Breast epithelium (tissue), 4 donors: ENCODE measurements at places on chromosomes 5 and 9.

GRCh38 chr5:18097817-18098216 lies 463.6 kb downstream of the TAF11L14 start:
- no peak for DNase-seq

DNA sequence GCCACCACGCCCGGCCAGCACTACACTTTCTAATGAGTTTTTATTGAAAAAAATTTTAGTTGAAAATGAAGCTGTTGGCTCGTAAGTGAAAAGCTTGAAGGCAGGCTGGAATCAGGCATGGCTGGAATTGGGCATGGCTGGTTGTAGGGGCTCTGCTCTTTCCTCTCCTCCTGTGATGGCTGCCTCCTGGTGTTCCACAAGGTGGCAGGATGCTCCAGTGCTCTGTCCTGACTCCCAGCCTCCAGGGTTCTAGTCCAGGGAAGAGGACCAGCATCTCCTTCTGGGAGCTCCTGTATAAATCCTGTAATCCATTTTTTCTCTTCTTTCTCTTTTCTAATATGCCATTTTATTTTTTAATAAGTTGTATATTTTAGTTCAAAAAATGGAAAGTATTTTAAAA lies 57.2 kb upstream of the DHFR start:
- no peak for DNase-seq

DNA sequence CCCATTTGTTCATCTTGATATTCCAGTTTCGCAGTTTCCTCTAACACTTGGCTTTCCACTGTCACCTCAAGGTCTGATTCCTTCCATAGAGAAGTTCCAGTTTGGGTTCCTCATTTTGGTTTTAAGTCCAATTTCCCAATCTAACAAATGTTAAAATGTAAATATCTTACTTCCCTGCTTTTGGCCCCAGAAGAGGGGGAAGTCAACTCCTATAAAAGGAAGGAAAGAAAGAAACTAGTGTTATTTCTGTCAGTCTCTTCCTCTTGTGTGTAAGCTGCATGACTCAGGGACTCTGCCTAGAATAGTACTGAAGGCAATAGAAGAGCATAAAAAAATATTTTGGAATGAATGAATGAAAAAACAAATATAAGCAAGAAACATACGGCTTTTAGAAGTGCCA lies 127.5 kb upstream of the CCNG1 start:
- DNase-seq, result no peak

GRCh38 chr5:149152317-149152746 lies 11.0 kb downstream of the ABLIM3 start:
- DNase-seq, result no peak

- no peak for DNase-seq
Measured at GRCh38 chr9:128551657-128552152, 682 bp upstream of the SPTAN1 start.

DNA sequence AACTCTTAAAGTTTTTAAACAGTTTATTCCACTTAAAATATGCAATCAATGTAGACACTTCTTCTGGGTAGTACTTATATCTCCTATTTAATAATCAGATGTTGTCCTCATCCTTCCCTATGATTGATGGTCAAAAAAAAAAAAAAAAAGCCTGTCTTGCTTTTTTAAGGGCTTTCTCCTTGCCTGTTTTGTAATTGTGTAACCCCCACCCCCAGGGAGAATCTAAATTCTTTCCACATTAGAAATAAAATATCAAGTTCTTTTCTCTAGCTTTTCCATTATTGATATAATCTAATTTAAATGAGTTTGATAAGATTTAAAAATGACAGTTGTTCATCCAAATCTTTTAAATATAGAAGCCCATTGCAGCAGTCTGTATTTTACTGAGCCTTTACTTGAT lies 119.7 kb downstream of the CHSY3 start:
- DNase-seq, result no peak

DNA sequence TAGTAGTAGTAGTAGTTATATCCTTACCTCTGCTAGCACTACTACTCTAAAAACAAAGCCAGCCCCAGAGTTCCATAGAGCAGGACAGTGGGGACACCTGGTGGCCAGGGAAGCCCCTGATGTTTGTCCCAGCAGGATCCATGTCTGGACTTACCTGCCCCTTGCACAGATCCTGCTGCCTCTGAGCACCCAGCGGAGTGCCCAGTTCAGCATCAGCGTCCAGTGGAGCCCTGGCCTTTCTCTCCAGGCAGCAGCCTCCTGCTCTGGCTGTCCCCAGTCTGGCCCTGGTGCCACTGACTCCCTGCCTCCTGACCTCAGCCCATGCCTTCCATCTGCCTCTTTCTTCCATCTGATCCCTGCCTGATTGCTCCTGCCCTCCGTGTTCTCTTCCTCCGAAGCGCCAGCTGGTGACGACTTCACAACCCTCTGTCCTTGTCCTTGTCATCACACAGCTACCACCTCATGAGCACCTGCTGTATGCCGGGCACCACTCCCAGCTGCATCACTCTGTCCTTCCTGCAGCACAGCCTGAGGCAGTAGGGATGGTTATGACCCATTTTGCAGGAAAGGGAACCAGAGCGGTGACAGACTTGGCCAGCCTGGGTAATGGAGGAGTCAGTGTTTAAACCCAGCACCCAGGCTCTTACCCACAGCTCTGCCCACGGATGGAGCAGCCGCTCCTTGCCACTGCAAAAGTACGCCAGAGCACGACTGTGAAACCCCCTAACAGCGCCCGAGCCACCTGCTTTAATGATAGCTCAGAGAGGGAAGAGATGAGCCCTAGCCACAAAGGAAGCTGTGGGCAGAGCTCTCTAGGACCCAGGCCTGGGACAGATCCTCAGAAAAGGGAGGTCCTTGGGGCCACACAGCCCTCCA lies 11.5 kb downstream of the SARDH start:
- peak; percentile 37 for DNase-seq

- no peak for DNase-seq
Measured at GRCh38 chr5:147712598-147712997, 69.9 kb downstream of the JAKMIP2 start.

GRCh38 chr9:38043931-38044623 lies 24.9 kb downstream of the SHB start:
- no peak for DNase-seq

- no peak for DNase-seq
Measured at GRCh38 chr9:95841377-95841776, 34.1 kb upstream of the ERCC6L2 start.

DNA sequence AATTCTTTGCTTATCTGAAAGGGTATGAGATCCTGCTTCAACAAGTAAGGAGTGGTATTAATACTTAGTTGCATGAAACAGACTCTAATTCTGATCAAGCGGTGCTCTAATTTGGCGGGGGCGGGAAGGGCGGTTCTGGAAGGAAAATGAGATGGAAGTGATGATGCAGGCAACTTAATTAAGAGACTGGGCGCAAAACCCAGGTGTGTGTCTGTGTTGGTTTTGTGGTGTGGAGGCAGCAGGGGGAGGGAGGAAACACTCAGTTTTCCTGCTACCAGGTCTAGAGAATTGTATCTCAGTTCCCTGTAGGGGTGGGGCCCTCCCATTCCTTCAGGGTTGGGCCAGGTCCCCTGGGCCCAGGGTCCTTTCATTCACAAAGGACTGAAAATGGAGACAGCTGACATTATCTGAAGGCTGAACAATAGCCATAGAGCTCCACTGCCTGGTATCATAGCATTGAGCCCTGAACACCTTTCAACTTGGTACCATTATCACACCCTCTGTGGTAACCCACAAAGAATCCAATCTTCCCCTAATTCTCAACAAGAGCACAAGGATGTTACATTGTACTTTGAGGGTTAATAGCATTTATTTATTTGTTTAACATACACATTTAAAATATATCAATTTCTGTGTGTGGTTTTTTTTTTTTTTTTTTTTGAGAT lies 17.2 kb upstream of the C5orf47 start:
- no peak for DNase-seq

DNA sequence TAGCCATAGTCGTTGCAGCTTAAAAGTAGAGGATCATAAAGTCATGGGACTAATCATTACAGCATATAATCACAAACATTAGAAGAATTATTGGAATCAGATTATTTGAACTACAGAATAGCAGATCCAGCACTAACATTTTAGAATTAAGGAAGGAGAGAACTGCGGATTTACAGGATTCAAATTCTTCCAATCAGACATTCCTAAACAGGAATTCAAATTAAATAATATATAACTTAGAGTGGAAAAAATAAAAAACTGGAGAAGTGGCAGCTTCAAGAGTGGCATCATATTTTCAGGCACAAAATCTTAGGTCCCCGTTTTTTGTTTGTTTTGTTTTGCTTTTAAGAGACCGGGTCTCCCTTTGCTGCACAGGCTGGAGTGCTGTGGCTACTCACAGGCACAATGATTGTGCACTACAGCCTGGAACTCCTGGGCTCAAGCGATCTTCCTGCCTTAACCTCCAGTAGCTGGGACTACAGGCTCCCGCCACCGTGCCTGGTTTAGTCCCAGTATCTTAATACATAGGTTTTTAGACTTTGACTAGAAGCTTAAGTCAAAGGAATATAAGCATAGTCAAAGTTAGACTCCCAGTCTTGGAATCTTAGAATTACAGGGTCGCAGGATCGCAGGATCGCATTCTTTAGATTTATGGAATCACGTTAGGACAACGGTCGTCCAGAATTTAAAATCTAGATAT lies 2.1 kb upstream of the FOXE1 start:
- no peak for DNase-seq

DNA sequence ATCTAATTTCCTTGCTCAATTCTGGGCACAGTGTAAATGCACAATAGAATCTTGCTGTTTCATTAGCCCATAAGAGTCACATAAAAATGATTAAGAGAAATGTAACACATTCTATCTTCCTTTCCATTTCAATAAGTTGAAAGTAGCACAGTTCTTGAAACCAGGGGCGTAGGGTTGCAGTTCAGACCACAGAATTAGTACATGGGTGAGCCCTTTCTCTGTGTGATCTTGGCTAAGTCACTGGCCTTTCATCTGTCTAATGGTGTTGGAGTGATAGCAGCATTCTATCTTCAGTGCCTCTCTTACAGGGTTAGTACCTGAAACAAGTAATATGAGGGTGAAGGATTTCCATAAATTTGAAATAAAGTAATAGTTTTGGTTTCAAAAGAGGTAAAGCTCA lies 445.3 kb upstream of the ZNF462 start:
- no peak for DNase-seq

- no peak for DNase-seq
Measured at GRCh38 chr5:115342590-115343377, 46.3 kb upstream of the CCDC112 start.

DNA sequence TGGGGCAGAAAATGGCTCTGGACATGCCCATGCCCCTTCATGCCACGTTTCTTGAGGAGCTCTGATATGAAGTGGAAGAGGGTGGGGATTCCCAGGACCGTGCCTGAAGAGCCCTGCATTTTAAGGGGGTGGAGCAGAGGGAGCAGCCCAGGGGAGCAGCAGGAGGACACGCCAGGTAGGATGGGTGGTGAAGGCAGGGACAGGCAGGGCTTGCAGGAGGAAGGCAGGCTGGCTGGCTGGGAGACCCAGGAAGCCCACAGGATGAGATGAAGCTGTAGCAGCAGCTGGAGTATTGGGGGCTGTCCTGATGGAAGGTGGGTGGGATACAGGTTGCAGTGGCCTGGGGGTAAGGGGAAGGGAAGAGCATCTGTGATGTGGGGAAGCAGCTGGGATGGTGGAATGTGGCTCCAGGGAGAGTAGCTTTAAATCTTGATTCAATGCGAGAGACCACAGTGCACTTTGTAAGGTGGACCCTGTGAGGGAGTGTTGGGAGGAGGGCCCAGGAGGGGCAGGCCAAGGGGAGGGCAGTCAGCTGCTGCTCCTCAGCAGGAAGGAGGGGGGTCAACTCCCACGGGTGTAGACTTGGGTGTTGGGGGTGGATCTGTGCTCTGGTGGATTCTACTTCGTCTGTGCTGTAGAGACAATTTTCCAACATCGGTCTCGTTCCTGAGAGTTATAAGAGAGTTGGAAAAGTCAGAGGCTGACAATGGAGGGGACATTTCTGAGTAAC lies 242.6 kb upstream of the IRX4 start:
- no peak for DNase-seq

DNA sequence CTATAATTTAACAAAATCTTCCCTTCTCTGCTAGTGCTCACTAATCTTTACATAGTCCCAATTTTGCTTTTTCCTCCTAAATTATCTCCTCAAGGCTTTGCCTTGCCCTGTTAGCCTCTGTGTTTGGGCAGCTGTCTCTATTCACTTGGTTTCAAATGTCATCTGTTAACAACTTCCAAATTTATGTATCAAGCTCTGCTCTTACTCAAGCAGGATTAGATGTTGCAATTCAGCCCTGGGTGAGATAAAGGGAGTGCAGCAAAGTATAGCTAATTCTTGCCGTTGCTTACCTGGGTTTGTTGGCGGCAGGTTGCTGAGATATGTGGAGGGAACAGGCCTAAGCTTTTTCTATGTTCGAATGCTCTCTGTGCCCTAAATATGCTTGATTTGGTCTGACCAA lies 483.8 kb downstream of the DMAC1 start:
- DNase-seq, result no peak

DNA sequence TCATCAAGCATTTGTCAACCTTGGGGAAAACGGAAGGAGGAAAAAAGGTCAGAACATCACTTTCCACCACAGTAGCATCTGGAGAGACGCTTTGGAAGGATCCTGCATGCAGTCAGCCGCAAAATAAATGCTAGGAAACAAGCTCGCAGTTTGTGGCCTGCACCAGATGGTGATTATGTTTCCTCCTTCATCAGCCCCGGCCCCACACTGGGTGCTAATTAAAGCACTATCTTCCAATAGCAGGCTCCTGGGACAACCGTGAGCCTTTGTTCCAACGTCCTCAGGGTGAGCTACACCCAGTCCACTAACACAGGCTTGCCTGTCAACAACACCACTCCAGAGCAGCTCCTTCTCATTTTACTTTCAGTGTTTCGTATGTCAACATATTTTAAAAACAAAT lies 64.0 kb downstream of the RNF130 start:
- DNase-seq, result no peak

- no peak for DNase-seq
Measured at GRCh38 chr9:120875195-120875565, 1.8 kb downstream of the PHF19 start.

DNA sequence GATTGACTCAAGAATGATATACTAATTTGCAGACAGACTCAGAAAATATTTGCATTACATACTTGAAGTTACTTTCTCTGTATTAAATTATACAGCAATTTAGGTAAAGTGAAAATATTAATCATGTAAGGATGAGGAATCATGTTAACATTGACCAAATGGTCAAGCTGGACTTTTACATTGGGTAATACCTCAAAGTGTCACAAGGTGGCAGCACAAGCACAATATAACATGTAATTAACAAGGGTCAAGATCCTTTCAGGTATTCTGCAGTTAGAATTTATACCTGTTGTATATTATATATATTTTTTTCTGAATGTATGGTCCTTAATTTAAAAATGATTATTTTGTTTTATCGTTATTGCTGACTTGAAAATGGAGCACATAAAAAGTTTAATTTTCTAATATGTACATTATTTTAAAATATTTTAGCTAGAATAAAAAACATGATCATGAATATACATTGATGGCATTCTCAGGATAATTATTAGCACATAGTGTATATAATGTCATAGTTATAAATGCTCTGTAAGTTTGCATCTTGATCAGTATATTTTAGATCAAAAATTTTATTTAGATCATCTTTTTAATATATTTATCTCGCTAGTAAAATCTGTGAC lies 8.6 kb downstream of the HAPLN1 start:
- no peak for DNase-seq

GRCh38 chr9:104826079-104826775 lies 62.3 kb downstream of the NIPSNAP3B start:
- DNase-seq, result no peak

- no peak for DNase-seq
Measured at GRCh38 chr5:29277642-29278041, 1915.8 kb upstream of the CDH6 start.

- no peak for DNase-seq
Measured at GRCh38 chr5:67118050-67118620, 78.5 kb downstream of the CD180 start.
